NCI-H82 (cell line): ENCODE measurements at places on chromosomes 7 and 10.

DNA sequence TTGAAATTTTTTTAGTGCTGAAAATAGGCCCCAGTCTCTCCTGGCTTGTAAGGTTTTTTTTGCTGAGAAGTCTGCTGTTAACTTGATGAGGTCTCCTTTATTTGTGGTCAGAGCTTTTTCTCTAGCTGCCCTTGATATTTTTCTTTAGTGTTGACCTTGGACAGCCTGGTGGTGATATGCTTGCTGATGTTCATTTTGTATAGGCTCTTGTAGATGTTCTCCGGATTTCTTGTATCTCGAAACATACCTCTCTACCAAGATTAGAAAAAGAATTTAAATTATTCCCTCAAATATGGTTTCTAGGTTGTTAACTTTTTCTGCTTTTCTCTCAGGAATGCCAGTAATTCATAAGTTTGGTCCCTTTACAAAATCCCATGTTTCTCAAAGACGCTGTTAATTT is 102.3 kb downstream of the TWIST1 start:
- no peak for DNase-seq

DNA sequence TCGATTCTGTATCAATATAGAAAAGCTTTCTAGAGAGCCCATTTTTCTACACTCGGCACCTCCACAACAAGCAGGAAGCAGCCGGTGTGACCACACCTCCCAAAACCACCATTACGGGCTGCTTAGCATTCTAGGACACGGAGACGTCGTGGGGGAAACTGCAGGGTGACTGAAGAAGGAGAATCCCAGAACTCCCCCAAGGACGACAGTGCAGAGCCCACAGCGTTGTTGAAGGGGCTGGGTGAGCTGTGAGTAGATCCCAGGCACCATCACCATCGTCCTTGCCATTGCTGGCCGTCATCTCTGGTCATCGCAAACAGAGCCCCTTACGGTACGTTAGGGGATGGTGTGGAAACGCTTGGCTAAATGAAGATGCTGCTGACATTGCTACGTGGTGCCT is 351.8 kb downstream of the PTPRN2 start:
- no peak for DNase-seq

- no peak for DNase-seq
Measured at GRCh38 chr7:156019776-156020565, 207.7 kb upstream of the SHH start.

- no peak for DNase-seq
Measured at GRCh38 chr10:34776090-34776690, 38.9 kb downstream of the PARD3 start.

DNA sequence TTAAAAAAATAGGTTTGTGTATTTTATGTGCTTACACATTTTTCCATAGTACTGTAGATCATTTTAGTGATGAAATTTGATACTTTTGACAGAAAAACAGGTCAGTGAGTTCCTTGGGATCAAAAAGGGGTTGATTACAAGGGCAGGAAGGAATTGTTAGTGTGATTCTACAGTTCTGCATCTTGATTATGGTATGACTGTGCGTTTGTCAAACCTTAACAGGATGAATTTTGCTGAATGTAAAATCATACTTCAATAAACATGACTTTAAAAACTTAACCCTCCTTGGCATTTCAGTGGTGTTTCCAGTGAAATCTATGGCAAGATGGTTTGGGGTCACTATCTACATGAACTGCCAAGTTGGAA is 35.6 kb upstream of the TOMM7 start:
- no peak for DNase-seq

DNA sequence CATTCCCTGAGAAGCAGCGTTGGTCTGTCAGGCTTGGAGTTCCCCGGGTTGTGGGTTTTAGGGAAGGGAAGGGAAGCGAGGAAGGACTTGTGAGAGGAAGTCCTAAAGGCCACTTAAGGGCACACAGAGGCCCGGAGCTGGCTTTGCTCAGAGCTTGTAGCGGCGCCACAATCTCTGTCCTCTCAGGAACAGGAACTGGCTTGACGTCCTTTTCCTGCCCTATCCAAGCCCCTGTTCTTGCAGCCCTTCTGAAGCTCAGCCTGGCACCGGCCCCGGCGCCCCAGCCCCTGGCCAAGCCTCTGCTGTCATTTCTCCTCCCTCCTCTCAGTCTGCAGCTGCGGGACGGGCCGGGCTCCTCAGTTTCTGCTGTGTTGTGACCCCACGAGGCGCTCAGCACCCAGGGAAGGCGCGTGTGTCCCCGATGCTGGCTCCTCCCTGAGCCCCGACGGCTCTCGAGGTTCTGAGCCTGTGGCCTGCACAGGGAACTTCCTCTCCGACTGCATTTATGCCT is at the start of gene GIMAP8:
Gene GIMAP8, plus strand, starts transcription at position 140 of the 511 bp plus-strand sequence. CDS start 16,069 bp downstream, outside the sequence.
- DNase-seq, result peak; percentile 7

GRCh38 chr10:86440874-86441843 is 74.6 kb upstream of the GRID1 start:
- DNase-seq, result peak; percentile 56

- no peak for DNase-seq
Measured at GRCh38 chr10:1130226-1130625, 74.0 kb downstream of the WDR37 start.

GRCh38 chr7:148148456-148148855 is 442.1 kb upstream of the C7orf33 start:
- DNase-seq, result no peak

- no peak for DNase-seq
Measured at GRCh38 chr10:1434202-1434601, 303.1 kb downstream of the ADARB2 start.

DNA sequence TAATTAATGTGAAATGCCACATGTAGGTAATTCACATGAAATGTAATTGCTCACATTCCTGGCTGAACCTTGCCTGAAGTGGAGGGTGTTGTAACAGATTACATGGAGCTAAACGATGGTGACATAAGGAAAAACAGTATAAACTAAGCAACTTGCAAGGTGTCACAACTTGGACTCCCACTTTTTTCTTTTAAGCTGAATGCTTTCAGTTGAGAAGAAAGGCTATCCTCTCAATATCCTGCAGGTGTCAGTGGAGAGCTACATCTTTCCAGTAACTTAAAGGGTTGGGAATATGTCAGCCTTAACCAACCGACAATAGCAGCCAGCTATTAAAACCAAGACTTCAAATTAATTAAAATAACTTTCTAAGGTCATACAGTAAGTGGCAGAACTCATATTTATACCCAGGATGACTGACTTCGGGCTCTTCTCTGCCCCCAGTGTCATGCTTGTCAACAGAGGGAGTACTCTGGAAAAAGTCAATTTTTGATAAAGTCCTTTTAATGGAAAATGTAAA is 33.7 kb downstream of the NRBF2 start:
- peak; percentile 81 for DNase-seq

DNA sequence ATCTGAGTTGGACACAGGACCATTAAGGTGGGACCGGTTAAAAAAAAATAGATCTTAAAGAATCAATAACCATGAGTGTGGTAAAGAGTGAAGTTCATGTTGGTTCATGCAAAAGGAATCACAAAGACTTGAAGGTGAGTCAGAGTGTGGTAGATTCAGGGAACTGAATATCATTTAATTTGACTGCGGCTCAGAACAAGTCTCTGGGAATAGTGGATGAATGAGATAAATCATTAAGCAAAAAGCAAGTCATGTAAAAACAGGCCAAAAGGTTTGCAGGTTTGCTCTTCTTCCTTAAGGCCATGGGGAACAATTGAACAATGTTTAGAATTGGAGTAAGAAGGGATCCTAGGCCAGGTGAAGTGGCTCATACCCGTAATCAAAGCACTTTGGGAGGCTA is 385.8 kb downstream of the ETV1 start:
- no peak for DNase-seq

GRCh38 chr10:97234400-97234799 is 48.6 kb upstream of the SLIT1 start:
- DNase-seq, result peak; percentile 67

GRCh38 chr7:83429493-83429892 is 219.4 kb downstream of the SEMA3E start:
- no peak for DNase-seq

DNA sequence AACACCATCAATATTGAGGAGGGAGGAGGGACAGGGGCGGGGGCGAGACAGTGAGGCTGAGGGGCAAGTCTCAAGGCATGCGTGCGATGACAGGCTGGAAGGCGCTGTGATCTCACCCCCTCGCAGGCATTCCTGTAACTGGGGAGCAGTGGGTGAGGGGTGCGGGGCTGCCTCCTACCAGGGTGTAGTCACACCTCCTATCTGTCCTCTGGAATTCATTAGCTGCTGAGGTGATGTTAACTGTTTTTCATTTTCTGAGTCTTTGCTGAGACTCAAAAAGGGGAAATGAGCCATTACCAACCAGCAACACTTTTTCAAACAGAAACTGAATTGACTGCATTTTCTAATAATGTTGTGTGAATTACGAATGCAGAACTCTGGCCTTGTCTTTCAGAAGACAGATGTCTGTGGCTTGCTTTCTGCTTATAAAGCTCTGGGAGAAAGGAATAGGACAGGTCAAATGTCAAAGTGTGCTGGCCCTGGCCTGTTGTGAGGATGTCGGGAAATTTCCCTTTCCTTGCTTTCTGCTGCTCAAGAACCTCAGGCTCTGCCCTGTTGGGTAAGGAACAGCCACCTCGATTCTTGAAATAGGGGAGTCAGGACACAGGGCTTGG is 23.7 kb upstream of the CDH23 start:
- no peak for DNase-seq

- no peak for DNase-seq
Measured at GRCh38 chr7:127911968-127912511, 119.2 kb downstream of the LRRC4 start.

DNA sequence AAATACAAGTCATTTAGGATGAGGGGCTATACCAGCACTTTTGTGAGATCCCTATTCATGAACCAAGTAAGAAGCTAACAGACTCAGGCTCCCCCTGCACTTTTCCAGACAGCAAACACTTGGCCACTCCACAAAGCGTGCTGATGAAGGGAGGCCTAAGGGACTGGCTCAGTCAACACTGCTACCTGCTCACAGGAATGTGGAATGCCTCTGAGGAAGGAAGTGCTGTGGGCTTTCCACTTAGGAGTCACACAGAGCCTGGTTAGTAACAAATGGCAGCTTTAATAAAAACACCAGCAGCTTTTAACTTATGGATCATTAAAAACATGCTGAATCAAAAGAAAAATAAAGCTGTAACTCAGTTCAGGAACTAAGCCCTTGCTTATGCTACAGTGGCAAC is 15.0 kb downstream of the UROS start:
- no peak for DNase-seq

- DNase-seq, result no peak
Measured at GRCh38 chr7:3518546-3518945, 217.5 kb downstream of the SDK1 start.

- peak; percentile 27 for DNase-seq
Measured at GRCh38 chr10:71395621-71396020, 1.1 kb upstream of the CDH23 start.

DNA sequence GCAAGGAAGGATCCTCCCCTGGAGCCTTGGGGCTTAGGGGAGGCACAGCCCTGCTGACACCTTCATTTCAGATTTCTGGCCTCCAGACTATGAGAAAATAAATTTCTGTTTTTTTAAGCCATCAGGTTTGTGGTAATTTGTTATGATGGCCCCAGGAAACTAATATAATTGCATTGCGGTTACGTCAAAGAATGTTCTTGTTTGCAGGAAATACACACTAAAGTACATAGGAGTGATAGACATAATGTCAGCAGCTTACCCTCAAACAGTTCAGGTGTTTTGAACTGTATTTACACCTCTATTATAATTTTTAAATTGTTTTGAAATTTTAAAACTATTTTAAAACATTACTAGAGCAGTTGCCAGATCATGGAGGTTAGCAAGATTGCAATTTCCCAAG is 12.6 kb upstream of the FHIP2A start:
- no peak for DNase-seq

DNA sequence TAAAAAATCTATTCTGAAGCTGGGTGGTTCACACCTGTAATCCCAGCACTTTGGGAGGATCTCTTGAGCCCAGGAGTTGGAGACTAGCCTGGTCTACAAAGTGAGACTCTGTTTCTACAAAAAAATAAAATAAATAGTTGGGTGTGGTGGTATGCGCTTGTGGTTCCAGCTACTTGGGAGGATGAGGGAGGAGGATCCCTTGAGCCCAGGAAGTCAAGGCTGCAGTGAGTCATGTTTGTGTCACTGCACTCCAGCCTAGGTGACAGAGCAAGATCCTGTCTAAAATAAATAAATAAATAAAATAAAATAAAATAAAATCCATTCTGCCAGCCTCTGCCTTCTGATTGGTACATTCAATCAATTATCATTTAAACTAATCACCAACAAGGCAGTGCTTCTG is 17.5 kb downstream of the ZNF33A start:
- no peak for DNase-seq

DNA sequence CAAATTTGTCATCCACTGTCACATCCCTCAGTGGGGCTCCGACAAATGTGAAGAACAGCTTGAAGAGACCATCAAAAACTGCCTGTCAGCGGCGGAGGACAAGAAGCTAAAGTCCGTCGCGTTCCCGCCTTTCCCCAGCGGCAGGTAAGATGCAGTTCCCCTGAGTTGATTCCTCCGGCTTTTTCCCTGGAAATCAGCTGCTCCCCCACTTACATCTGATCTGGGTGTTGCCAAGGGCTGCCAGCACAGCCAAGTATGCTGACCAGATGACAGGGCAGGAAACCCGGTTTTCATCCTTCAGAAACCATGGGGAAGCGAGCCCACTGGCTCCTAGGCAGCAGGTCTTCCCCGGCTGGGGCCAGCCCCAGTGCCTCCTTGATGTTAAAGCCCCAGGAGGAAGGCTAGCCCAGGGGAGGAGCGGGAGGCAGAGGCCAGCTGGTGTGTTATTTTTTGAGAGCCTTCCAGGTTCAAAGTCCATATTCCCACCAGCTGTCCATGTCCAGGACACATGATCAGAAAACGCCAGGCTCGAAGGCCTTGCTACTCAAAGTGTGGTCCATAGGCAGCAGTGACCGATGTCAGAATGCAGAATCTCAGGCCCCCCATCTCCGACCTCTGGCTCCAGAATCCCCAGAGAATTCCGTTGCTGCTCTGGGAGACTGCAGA is 23.4 kb downstream of the AIFM2 start:
- no peak for DNase-seq

- DNase-seq, result no peak
Measured at GRCh38 chr7:7953806-7954205, 14.8 kb upstream of the GLCCI1 start.

GRCh38 chr7:155843426-155844018 is 31.3 kb upstream of the SHH start:
- DNase-seq, result no peak

- DNase-seq, result no peak
Measured at GRCh38 chr10:112821038-112821437, 129.0 kb upstream of the TCF7L2 start.

GRCh38 chr7:110521357-110521911 is 569.5 kb upstream of the LRRN3 start:
- peak; percentile 43 for DNase-seq

GRCh38 chr10:10292501-10292900 is 725.2 kb upstream of the CELF2 start:
- no peak for DNase-seq

DNA sequence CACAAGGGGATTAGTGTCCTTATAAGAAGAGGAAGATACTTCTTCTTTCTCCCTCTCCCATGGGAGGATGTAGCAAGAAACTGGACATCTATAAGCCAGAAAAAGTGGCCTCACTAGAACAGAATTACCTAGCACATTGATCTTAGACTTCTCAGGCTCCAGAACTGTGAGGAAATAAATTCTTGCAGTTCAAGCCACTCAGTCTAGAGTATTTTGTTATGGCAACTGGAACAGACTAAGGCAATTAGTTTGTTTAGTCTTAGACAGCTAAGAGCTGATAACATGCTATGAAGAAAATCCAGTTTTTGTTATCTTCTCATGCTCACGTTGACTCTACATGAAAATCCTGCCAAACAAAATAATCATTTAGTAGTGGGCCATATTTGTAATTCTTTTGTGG is 627.6 kb upstream of the PHF14 start:
- no peak for DNase-seq
